Skeletal muscle cell (primary cell): ENCODE measurements at places on chromosomes 4 and X.

GRCh38 chr4:183154701-183155391, 55.8 kb downstream of the WWC2 start:
- no peak for DNase-seq

DNA sequence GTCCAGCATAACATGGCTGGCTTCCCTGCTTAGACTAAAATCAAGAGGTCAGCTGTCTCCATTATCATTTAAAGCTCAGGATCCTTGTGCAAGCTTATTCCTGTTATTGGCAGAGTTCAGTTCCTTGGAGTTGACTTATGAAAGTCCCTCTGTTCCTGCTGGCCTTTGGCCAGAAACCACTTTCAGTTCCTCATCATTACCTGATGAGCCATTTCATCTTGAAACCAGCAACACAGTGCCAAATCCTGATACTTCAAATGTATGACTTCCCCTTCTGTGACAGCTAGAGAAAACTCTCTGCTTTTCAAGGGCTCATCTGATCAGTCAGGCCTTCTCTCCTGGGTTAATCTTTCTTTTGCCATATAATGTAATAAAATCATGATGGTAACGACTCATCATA, 110.6 kb upstream of the FSTL5 start:
- no peak for DNase-seq

- DNase-seq, result no peak
Measured at GRCh38 chr4:113183032-113183605, 133.7 kb downstream of the ANK2 start.

DNA sequence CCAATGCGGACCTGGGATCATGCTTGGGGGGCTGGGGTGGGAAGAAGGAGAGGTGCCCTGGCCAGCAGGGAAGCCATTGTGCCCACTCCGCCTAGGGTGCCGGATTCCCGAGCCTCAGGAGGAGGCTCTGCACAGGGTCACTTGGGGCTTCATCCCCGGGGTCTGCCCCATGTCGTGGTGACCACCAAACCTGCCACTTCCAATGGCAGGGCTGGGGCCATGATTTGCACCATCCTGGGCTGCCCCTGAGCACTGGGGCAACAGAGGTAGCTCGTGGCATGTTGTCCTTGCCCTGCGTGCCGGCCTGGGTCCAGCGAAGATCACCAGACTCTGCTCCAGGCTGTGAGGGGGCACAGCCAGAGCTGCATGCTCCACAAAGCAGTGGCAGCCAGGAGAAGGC, 71.4 kb upstream of the DCAF12L2 start:
- no peak for DNase-seq

GRCh38 chrX:134725103-134725690, 66.9 kb upstream of the PLAC1 start:
- DNase-seq, result no peak

- DNase-seq, result no peak
Measured at GRCh38 chr4:160824481-160824880, 1339.3 kb downstream of the FSTL5 start.

- DNase-seq, result no peak
Measured at GRCh38 chr4:8159537-8160232, 1.1 kb upstream of the ABLIM2 start.

DNA sequence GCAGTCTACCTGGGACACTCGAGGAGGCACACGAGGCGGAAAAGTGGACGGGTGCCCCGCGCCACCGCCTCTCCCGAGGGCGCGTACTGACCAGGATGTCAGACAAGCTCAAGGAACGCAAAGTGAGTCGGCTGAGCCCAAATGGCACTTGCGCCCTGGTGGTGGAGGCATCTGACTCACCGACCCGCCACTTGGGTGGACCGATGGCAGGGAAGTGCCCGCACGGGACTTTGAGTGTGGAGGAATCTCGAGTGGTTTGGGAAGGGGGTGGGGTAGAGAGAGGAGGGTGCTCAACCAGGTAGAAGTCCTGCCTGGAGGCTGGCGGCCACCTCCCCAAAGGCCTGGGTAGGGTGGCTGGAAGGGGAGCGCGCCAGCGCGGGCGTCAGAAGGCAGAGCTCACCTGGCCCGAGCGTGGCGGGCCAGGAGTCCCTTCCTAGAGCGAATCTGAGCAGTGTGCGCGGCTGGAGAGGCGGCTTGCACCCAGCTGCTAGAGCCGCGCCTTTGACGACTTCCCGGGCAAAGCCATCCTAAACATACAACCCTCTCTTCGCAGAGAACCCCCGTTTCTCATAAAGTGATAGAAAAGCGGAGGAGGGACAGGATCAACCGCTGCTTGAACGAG, 655 bp downstream of the HELT start:
- no peak for DNase-seq
